ENCODE measurements at places on chromosomes 13 and 19.

GRCh38 chr13:46160471-46161066 is 21.4 kb downstream of the LCP1 start:
- DNase-seq, result no peak

GRCh38 chr13:44974056-44974793 is 15.0 kb downstream of the NUFIP1 start:
- DNase-seq, result no peak

- DNase-seq, result no peak
These were observed 103.2 kb downstream of the ZNF429 start for GRCh38 chr19:21608571-21608970.

DNA sequence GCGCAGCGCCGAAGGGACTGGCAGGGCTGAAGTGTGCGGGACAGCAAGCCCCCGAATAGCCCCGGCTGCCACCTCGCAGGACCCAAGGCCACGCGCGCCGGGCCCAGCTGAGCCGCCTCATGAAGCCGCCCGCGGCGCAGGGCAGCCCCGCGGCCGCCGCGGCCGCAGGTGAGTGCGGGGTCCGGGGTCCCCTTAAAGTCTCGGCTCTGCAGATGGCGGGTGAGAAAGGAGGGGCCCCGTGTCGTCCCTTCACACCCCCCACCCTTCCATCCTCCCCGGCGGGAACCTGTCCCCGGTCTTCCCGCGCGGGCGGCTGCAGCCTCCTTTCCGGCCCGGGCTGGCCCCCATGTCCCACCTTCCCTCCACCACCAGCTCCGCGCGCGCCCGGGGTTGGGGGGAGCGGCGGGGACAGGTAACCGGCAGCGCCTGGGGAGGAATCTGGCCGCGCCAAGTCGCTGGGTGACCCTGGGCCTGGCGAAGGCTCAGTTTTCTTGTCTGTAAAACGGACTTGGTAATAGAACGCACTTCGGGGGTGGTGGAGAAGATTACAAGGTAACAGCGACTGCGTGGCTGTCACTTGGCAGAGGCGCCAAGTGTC is 338 bp downstream of the RGCC start:
- no peak for DNase-seq

GRCh38 chr13:81907787-81908372 is 1567.0 kb upstream of the SPRY2 start:
- no peak for DNase-seq

GRCh38 chr13:94433055-94433961 is 46.2 kb downstream of the DCT start:
- no peak for DNase-seq

GRCh38 chr19:50870417-50871089 is 2.7 kb upstream of the KLK2 start:
- no peak for DNase-seq

DNA sequence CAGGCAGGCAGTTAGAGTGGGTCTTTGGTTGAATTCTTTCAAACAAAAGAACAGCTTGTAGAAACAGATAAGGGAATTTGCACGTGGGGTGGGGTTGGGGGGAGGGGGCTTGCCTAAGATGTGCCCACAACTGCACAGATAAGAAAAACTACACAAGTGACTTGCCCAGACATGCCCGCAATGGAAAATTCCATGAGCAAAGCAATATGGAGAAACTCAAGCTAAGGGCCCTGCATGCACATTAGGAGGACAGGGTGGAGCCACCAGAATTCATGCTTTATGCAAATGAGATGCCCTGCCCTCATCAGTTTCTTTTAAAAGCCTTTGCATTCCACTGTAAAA is 755.6 kb upstream of the MIR17HG start:
- DNase-seq, result no peak

- DNase-seq, result no peak
These were observed 106.1 kb downstream of the SLC25A15 start for GRCh38 chr13:40895227-40896184.

DNA sequence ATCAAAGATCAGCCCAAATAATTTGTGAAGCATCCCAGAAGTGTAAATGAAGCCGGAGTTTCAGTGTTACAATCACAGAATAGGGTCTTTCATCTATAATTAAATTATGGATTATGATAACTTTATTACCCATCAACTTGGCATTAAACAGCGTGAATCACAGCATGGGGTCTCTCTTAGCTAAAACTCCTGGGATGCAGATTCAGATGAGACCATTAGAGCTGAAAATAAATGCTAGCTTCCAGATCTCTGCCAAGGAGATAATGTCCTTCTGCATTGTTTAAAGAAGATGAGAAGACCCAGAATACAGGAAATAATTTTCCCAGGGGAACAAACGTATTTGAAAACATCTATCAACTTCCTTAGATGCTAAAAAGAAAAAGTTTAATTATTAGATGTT is 546.0 kb upstream of the PCDH9 start:
- DNase-seq, result no peak

DNA sequence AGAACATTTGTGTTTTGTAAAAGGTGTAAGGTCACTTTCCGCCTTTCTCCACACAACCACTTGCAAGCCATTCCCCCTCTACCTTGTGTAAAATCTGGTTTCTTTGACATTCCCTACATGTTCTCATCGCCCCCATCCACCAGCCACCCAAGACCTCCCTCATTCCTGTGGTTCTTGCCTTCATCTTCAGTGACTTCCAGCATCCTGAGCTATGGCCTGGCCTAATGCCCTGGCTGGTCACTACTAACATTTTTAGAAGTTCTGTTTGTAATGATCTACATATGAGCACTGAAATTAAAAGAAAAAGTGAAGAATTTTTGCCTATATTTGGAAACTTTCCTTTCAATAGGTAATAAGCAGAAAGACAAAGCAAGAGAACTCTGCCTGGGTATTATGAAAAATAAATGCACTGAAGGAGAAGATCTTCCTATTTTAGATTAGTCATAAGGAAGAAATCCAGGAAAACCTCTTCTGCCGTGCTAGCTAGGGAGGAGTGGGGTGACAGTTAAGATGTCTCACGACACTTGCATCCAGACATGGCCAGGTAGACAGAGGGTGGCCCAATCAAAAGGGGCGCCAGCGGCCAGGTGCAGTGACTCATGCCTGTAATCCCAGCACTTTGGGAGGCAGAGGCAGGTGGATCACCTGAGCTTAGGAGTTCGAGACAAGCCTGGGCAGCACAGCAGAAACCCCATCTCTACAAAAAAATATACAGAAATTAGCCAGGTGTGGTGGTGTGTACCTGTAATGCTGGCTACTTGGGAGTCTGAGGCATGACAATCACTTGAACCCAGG is 28.1 kb upstream of the MPHOSPH8 start:
- DNase-seq, result no peak

DNA sequence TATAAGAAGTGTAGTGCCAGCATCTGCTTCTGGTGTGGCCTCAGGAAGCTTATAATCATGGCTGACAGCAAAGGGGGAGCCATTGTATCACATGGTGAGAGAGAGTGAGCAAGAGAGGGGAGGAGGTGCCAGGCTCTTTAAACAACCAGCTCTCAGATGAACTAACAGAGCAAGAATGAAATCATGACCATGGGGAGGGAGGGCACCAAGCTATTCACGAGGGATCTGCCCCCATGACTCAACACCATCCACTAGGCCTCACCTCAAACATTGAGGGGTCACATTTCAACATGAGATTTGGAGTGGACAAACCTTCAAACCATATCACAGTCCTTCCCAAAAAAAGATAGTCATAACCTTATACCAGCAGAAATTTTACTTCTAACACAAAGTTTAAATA is 174.0 kb downstream of the GPC5 start:
- DNase-seq, result no peak

DNA sequence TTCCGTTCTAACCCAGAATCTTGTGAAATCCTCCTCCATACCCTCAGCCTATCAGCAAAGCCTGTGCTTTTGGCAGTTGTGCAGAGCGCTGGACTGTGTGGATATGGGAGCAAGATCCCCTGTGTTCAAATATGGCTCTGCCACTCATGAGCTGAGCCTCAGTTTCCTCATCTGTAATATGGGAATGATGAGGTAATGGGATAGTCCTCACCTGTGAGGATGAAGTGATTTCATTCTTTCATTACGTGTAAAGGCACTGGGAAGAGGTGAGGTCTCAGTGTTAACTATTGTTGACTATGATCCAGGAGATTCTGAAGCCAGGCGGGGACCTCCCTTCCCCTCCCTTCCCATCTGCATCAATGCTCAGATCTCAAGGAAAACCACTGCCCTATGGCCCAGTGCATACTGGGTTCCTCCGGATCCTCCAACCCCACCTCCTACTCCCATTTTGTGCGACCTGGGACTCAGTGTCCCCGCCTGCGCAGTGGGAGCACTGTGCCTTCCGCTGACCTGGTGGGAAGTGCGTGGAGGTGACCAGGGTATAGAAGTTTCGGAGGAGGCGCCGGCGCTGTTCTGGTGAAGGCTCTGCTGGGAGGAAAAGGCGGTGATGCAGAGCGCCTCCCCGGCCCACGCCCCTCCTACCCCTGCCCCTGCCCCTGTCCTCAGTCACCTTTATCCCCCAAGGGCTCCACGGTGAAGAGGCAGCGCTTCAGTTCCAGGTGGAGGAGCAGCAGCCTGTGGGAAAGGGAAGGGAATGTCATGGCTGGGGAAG is 5.0 kb downstream of the FUZ start:
- DNase-seq, result no peak

DNA sequence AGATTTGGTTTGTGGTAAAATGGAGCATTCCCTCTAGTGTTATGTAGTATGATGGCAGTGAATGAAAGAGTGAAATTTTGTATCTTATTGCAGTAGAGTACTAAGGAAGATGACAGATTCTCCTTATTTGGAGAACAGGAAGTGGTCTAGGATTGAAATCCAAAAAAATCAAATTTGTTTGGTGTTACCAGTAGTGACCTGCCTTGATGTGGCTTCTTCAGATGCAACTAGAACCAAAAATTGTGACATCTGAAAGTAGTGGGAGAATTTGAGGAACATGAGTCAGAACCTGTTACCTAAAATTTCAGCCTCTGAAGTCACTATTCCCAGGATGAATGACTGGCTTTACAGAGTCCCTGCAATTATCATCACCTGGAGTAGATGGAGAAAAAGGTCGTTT is 165.9 kb downstream of the KLF5 start:
- DNase-seq, result no peak
